ENCODE measurements at places on chromosomes 7 and 10. TPM values are rescaled to one million over a fixed set of nuclear protein-coding genes. Genes with fewer than 3 reads are reported as not detected.

DNA sequence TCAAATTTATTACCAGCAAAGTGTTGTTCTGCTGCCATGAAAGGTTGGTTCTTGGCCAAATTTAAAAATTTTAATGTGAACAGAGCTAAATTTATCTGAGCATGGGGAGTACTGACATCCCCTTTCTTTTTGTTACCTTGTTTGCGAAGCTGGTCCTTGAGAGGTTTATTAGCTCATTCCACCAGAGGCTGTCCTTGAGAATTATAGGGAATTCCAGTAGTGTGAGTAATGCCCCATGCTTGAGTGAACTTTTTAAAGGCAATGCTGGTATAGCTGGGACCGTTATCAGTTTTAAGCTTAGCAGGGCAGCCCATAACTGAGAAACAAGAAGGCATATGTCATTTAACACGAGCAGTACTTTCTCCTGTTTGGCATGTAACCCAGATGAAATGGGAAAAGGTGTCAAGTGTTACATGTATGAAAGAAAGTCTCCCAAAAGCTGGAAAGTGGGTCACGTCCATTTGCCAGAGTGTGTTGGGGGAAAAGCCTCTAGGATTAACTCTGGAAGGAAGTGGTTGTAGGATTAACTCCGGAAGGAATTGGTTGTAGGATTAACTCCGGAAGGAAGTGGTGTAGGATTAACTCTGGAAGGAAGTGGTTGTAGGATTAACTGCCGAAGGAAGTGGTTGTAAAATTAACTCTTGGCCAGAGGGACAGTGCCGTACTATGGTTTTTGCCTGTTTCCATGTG lies 37.3 kb upstream of the AKR1C2 start:
- DNase-seq: no peak

DNA sequence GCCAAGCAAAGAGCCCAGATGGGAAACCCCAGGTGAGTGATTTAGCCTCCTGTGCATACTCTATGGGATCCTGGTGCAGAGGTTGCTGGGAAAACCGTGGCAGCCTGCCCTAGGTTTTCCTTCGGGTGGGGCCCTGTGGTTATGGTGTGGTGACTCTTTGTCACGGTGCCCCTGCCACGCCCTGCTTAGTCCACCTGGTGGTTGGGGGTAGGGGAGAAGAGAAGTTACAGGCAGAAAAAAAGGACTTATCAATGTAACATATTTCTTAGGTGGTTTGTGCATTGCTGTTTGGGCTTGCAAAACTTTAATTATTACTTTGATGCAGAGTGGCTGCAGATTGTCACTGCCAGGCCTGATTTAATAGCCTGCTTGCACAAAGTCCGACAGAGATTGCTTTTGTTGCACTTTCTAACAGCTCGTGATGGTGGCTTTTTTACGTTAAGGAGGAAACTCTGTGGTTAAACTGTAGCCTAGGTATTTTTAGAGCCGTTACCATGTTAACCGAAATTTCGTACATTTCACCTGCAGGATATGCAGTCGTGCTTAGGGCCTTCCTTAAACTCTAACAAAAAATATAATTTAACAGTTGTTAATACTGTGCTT lies 197.4 kb downstream of the RNLS start:
- no peak for DNase-seq

DNA sequence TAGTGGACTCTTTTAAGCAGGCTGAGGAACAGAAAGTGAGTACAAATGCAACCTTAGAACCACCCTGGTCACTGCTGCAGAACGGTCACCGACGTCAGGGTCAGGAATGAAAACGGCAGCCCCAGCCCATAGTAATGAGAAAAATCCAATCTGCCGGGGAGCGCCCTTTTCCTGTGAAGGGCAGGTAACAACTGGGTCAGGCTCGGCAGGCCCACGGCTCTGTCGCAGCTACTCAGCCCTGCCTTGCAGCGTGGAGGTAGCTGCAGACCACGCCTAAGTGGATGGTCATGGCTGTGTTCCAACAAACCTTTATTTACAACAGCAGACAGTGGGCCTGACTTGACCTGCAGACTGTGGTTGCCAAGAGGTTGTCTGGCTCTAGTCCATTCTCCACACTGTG lies 563.2 kb downstream of the DNAJB6 start:
- DNase-seq: no peak

GRCh38 chr7:133065301-133065700 lies 16.6 kb downstream of the CHCHD3 start:
- DNase-seq: no peak

DNA sequence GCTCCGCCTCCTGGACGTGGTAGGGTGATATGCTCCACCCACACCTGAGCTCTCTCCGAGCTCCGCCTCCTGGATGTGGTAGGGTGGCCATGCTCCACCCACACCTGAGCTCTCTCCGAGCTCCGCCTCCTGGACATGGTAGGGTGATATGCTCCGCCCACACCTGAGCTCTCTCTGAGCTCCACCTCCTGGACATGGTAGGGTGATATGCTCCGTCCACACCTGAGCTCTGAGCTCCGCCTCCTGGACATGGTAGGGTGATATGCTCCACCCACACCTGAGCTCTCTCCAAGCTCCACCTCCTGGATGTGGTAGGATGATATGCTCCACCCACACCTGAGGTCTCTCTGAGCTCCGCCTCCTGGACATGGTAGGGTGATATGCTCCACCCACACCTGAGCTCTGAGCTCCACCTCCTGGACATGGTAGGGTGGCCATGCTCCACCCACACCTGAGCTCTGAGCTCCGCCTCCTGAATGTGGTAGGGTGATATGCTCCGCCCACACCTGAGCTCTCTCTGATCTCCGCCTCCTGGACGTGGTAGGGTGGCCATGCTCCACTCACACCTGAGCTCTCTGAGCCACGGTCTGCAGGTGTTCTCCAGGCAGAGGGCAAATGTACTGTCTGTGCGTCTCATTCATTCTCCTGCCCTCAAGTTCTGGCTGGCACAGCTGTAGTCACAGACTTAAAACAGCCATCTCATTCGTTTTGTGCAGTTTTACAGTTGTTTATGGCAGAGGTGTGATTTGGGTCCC lies 252.4 kb downstream of the DIP2C start:
- DNase-seq: no peak

DNA sequence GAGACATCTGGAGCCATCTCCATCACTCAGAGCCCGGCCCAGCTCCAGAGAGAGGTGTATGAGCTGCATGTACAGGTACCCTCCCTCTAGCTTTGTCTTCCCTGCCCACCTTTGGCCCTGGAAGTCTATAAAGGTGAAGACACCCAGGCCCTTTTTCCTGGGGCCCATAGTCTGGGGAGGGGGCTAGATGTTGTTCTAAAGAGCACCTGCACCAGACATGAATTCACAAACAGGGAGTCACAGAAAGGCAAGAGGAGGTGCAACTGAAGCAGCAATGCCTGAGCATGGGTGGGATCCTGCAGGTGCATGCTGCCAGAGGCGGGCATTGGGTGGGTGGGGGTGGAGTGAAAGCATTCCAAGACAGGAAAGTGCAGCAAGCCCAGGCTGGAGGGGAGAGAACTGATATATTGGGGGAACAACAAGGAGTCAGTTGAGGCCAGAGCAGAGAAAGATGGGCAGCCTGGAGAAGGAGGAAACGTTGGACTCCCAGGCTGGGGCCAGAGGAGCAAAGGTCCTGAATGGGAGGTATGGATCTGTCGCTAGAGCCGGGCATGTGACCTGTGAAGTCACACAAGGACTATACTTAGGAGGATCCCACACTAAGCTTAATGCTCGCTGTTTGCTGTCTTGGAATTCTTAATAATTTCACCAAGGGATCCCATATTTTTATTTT lies 11.7 kb downstream of the CDHR1 start:
- DNase-seq: no peak

- no peak for DNase-seq
Observed at GRCh38 chr7:159066816-159067575, 77.7 kb downstream of the VIPR2 start.

DNA sequence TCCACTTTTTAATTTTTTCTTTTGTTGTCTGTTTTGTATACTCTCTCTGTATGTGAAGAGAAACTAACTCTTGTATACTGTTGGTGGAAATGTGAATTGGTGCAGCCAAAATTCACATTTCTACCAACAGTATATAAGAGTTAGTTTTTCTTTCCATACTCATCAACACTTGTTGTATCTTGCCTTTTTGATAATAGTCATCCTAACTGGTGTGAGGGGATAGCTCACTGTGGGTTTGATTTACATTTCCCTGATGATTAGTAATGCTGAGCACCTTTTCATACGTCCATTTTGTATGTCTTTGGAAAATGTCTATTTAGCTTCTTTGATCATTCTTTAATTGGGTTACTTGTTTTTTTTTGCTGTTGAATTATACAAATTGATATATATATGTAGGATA lies 375.5 kb upstream of the IGFBP3 start:
- DNase-seq: no peak

- no peak for DNase-seq
Observed at GRCh38 chr7:15662451-15662850, 24.0 kb downstream of the MEOX2 start.

- no peak for DNase-seq
Observed at GRCh38 chr10:3354174-3354900, 181.8 kb upstream of the PITRM1 start.

DNA sequence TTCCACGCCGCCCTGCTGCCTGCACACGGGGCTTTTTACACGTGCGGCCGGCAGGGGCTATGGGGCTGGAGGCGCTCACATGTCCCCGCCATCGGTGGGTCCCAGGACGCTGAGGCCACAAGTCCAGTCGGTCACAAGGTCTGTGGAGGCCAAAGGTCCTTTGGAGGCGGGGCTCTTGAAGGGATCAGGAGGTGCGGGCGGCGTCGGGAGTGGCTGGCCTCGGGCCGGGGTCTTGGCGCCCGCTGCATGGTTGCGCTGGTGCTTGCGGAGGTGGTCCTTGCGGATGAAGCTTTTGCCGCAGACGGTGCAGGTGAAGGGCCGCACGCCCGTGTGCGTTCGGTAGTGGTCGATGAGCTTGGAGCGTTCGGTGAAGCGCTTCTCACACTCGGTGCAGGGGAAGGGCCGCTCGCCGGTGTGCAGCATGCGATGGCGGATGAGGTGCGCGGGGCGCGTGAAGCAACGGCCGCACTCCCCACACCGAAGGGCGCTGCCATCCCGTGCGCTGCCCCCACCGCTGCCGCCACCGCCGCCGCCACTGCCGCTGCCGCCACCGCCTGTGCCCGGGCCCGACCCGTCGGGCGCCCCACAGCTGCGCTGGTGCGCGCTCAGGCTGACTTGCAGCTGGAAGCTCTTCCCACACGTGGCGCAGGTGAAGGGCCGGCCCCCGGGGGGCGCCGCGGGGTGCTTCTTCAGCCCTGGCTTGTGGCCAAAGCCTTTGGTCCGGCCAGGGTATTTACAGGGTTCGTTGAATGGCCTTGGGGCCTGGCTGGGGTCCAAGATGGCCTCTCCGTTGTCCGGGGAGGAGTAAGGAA lies 13.7 kb upstream of the ZNF777 start:
- no peak for DNase-seq

- DNase-seq: peak; percentile 96
Observed at GRCh38 chr7:18508443-18509427, 13.2 kb downstream of the HDAC9 start.

- no peak for DNase-seq
Observed at GRCh38 chr7:30743371-30744074, 8.4 kb upstream of the INMT start.

GRCh38 chr10:33749790-33750189 lies 415.3 kb upstream of the NRP1 start:
- DNase-seq: no peak

GRCh38 chr10:100043796-100044195 lies 34.0 kb upstream of the DNMBP start:
- DNase-seq: no peak

DNA sequence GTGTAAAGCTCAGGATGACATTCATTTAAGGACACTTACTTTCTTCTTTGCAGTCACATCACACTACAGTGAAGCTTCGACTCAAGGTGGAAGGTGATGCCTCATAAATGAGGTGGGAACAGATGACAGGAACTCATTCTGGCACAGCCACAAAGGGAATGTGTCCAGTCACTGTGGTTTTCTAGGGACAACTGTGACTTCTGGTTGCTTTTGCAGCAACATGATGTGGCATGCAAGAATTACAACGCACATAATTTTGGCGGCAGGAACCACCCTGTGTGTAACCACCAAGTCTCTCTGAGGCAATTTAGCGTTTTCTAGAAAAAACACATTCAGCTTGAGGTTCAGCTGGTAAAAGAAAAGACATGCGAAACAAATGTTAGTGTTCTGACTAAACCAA lies 32.0 kb upstream of the FERD3L start:
- no peak for DNase-seq

- no peak for DNase-seq
Observed at GRCh38 chr7:95432606-95433005, 2.2 kb downstream of the PON2 start.

GRCh38 chr10:72812753-72813430 lies 80.6 kb upstream of the OIT3 start:
- no peak for DNase-seq

DNA sequence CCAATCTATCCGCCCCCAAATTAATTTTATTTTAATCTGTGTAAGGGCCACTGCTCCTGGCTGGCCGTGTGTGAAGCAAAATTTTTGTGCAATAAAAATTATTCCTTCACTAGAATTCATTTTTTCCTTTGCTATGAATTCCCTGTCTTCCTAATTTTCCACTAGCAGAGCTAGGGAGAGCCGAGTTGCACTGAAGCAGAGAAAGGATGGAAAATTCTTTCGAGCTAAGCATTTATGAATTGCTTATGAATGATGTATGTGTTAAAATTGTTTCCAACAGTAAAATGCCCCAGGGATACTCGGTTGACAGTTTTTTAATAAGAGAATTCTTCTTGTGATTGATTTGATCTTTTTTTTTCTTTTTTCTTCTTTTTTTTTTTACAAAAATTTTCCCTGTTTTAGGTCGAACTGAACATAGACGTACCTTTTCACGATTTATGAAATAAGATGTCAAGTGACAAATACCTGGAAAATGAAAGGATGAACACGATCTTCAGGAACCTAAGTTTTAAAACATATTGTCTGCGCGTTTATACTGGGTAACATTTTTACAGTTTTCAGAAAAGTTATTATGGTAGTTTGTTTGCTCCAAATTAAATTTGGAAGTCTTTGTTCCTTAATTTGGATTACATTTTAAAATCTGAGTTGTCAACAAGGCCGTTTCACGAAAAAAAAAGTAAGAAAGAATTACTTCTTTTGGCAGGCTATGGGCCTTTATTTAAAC lies 288.8 kb upstream of the NFE2L3 start:
- no peak for DNase-seq

ZMYND11 gene
- total RNA-seq: 43.7 TPM

NUTM2B gene
- 0.99 TPM for total RNA-seq

ASB4 gene
- total RNA-seq: not detected

ACTR3C gene
- total RNA-seq: 0.53 TPM

GPRIN2 gene
- 0.10 TPM for total RNA-seq

IL6 gene
- total RNA-seq: 5.7 TPM
